Chondrocyte (in vitro differentiated cells): ENCODE measurements at places on chromosomes 4 and X. TPM values are rescaled to one million over a fixed set of nuclear protein-coding genes. Genes with fewer than 3 reads are reported as not detected.

DNA sequence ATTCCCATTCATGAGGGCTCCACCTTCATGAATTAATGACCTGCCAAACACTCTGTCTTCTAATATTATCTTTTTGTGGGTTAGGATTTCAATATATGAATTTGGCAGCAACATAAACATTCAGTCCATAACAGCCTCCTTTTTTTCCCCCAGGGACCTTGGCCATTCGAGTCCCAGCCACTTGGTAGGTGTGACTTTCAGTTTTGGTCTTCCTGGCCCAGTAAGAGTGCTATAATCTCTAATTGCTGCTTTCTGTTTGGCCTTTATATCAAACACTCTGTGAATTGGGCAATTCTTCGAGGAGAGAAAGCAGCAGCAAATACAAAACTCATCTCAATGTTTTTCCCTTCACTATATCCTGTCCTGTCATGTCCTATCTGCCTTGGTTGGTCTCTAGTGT lies 12.4 kb upstream of the RADX start:
- no peaks in the 10 kb centered on the region for H3K4me1 ChIP-seq
- no peak overlapping the region for H3K4me3 ChIP-seq
- no peak overlapping the region for H3K27ac ChIP-seq
- no peak for DNase-seq
- H3K27me3 ChIP-seq = peaks cover 1% of the 10 kb centered on the region
- no peaks in the 10 kb centered on the region for H3K36me3 ChIP-seq

IL15 gene
- total RNA-seq = 0.90 to 4.2 TPM (median 1.3 TPM) in 3 replicates

ADAMTS3 gene
- 0.60 to 3.0 TPM (median 0.74 TPM) in 3 replicates for total RNA-seq

NLRP2B gene
- not detected in 3 replicates for total RNA-seq

NLGN4X gene
- total RNA-seq = 0.82 to 1.2 TPM in 2 of 3 replicates, not detected in the other
